ENCODE measurements at places on chromosomes 1 and 21.

DNA sequence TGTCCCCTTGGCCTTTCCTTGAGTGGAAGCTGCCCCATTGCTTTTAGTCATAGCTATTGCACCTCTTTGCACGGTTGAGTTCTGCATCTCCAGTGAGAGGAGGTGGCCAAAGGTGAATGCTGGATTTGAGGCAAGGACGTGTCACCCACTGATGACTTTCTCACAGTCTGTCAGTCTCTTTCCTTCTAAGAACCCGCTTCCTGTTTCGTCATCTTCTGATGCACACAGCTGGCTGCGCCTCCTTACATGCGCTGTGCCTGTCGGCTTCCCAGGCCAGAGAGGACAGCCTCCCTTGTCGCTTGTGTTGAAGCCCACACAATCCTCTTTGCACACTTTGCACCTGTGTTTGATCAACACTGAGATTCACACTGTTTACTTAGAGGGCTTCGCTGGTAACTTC is 41.8 kb upstream of the PWP2 start:
- peak; percentile 90 for DNase-seq

DNA sequence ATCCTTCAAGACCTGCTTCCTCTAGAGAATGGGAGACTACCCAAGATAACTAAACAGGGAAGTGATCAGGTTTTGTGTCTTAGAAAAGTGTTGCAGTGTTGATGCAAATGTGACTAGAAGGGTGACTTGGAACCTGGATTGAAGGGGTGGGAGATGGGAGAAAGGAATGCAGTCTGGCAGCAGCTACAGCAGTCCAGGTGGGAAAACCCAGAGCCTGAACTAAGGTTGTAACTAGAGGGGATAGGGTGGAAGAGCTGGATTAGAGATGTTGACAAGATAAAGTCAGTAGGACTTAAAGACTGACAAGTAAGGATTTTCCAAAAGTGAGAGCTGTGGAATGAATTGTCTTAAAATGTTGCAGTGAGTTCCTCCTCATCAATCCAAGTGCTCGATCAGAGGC is 7.1 kb upstream of the SHISA4 start:
- DNase-seq: no peak

DNA sequence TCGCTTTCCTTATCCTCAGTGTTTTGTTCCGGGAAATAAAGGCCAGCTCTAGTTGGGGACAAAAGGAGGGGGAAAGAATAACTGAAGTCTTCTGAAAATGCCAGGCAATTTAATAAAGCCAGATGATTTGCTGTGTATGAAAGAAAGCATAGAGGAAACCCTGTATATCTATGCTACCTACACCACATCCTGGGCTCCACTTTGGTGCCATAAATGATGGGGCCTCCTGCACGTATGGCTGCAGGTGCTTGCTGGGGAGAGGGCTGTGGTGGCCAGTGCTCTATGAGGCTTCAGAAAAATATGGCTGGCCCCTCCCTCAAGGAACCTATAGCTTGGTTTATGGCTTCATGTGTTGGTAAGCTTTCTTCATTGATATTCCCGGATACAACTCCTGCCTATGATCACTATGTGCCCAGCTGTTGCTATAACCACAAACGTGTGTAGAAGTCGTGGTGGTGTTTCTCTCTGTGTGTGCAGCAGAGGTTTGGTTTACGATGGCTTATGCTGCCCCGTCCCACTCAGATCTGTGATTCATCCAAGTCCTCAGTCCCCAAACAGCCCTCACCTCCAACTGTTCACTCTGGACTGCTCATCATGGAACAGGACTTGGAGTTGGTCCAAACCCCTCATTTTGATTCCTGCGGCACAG is 59.5 kb downstream of the BACE2 start:
- peak; percentile 20 for DNase-seq

- DNase-seq: no peak
Observed at GRCh38 chr21:35833991-35834390, 226.3 kb downstream of the SETD4 start.

Data from activated CD8-positive, alpha-beta T cell treated with anti-CD3 and anti-CD28 coated beads for 36 hours (primary cell).